Small intestine (tissue), 16 donors: ENCODE measurements at places on chromosomes 6 and 20. TPM values are rescaled to one million over a fixed set of nuclear protein-coding genes. Genes with fewer than 3 reads are reported as not detected.

Gene TCF15
- 0.21 TPM for polyA plus RNA-seq

Gene TCEA2
- polyA plus RNA-seq, result 7.8 TPM

Gene IRAK1BP1
- polyA plus RNA-seq, result 0.22 TPM

DNA sequence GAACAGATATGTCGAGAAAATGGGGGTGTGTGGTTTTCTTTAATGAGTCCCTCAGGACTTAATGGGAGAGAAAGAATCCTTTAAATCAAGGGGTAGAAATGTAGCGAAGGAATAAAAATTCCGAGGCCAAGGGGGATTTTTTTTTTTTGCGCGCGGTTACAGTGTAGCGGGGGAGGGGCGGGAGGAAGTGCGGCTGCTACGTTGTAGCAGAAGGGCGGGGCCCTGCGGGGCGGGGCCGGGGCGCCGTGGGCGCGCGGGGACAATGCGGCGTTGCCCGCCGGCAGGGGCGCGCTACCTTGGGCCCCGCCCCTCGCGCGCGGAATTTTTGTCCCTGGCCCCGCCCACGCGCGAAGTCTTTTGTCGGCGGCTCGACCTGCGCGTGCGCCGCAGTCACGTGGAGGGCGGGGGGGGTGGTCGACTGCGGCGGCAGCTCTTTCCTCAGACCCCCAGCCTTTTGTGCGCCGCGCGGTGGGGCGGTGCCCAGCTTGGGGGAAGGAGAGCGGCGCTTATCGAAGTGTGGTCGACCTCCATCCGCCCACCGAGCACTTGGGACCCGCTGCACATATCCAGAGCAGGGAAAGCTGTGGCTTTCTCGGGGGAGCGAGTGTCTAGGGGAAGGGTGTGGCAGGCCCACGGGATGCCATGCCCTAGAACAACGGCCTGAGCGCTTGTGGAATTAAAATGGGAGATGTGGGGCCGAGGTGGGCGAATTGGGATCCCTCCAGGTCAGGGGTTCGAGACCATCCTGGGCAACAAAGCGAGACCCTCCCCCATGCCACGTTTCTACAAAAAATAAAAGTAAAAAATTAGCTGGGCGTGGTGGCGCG lies 1.3 kb downstream of the TUBB start:
- DNase-seq, result peak; percentile 87

DNA sequence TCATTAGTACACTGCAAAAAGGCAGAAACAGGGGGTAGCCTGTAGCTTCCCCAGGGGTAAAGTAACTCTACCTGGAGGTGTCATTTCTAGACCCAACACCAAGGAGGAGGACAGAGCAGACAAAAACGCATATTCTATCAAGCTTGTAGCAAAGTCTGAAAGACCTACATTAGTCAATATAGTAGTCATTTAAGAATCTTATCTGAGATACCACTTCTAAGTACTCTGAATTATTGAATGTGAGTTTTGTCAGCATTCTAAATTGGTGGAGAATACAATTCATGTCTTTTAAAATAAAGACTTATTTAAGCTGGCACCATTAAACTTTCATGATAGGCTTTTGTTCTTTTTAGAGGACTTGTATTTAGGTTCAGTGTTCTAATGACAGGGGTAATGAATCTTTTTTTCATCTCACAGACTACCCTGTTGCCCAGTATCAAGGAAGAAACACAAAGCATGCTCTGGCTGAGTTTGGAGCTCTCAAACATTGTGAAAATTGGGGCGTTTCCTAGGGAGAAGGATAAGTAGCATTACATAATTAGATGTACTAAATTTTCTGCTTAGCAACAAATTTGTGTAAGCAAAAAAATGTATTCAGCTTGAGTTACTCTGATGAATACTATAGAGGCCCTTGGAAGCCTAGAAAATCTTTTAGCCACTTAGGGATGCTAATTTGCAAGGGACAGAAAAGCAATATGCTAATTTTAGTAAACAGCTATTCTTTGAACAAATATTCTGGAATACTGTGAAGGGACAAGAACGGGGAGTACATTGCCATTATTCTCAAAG lies 255.4 kb upstream of the HSF2 start:
- DNase-seq, result no peak

DNA sequence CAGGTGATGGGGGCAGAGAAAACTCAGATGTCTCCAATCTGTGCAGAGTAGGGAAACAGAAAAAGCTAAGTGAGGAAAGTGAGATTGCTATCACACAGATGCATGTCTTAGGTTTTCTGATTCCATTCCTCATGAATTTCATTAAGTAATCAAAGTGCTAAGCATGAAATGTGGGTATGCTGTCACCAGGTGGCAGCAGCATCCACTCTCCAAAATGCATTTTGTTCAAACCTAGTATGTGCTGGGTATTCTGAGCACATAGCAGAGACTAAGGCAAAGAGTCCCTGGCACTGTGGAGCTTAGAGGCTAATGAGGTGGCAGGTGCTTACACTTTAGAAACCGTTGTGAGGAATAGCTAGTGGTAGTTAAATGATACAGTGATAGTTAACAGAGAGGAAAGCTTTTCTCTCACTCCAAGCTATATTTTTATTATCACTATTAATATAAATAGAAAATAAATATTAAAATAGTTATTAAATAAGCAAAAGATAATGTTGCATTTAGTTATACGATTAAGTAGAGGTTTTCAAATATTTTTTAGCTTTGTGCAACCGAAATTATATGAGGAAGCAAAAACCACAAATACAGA lies 179.5 kb downstream of the CDH26 start:
- peak; percentile 13 for DNase-seq

DNA sequence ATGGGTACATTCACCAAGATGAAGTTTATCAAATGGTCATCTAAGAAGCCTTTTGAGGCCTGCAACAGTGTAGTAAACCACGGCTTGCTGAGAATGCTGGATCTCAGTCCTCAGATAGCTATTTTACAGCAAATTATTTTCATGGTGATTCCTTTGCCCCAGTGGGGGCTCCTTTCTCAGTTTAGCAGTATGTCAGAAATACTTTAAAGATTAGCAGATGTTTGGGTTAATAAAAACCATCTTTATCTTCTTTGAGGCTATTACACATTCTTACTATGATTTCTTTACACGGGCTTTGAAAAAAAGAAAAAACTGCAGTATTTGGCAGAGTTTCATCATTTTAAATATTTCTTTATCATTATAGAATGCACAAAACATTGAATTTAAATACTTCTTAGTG lies 10.7 kb downstream of the MYLIP start:
- no peak for DNase-seq

GRCh38 chr6:83633149-83633548 lies 75.8 kb downstream of the SNAP91 start:
- no peak for DNase-seq

GRCh38 chr6:150681578-150682395 lies 82.1 kb downstream of the PLEKHG1 start:
- no peak for DNase-seq

DNA sequence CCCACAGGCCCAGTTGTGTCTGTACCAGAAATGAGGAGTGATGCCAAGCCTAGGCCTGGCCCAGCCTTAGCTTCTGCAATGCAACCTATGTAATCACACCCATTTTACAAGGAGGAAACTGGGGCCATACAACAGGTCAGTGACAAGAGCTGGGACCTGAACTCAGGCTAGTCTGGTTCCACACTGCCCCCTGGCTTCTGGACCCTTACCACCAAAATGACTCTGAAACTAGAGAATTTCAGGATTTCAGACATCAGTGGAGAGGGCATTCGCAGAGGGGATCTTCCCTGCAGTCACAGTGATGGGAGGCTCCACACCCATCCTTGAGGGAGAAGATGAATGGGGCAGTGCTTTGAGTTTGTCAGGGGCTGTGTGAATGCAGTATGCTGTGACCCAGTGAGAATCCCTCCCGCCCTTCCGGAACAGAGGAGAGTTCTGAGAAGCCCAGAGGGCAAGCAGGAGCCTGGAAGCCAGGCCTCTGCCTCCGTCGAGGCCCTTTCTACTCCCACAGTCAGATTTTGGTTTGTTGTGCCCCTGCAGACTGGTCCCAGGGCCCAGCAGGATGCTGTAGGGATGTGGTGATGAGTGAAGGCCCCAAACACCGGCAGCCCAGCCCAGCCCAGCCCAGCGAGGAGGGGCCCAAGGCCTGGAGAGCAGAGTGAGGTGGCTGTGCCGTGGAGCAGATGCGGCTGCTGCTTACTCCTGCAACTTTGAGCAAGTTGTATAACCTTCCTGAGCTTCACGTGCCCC lies 48.1 kb upstream of the MYL9 start:
- DNase-seq, result no peak

GRCh38 chr6:105204331-105204730 lies 24.5 kb upstream of the POPDC3 start:
- no peak for DNase-seq

GRCh38 chr6:43012364-43012763 lies 1.4 kb downstream of the MEA1 start:
- no peak for DNase-seq
